ENCODE measurements at places on chromosomes 1 and 21.

DNA sequence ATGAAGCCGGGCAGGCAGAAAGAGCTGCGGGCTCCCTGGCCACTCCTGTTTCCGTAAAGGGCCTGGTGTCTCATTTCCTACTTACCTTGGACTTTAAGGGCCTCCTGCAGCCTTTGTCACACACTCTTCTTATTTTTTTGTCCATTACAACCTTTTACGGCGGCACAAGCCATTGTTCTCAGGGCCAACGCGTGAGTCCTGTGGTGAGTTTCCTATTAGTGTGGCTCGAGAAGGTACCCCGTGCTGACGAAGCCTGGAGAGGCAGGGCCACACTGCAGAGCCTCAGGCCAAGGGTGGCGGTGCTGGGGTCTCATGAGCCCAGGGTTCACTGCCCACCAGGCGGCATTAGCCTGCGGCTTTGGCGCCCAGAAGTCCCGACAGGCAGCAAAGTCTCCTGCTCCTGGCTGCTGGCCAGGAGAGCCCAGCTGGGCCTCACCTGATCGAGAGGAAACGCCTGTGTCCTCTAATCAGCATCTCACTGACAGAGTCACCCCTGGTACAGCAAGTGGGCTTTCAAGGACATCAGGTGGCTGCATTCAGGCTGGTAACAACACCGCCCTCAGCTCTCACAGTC lies 62.0 kb downstream of the SIK1 start:
- DNase-seq, result no peak

DNA sequence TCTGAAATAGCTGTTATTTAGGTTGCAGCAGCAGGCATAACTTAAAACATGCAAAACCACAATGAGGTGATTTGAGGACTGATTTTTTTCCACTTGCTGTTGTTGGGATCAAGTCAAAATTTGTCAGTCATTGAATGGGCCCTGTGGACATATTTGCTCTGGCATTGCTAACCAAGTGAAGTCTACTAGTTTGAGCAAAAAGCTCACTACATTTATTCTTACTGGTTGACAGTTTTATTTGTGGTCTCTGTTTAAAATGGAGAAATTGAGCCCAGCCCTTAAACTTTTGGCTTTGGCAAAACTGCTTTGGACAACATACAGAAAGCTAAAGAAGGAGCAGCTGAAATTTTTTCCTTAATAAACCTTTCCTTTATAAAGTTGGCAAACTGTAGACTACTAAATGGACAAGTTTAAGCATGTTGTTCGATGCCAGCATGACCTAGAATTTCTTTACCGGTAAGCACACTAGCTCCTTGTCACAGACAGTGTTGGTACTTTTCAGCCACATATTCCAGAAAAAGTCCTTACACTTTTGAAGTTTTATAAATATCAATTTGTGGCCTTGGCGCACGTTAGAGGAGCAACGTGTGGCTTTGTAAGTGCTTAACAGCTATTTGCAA lies 234.6 kb downstream of the USP25 start:
- DNase-seq, result no peak

DNA sequence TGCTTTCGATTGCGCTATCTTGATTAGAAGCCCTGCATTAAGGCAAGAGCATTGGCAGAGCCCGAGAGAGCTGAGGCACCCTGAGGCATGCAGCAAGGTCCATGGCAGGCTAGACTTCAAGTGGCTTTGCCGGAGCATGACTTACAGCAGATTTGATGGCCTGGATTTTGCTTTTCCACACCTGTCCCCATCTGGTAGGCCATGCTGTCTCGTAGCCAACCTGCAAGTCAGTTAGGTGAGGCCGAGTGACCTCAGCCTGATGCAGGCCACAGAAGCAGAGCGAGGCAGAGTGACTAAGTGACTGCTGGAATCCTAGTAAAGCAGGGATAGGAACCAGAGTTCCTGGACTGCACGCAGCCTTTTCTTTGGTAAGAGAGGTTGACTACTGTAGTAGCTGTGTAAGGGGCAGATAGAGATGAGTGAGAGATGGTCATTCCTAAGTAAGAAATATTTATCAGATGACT lies 148.9 kb downstream of the PBX1 start:
- DNase-seq, result no peak

DNA sequence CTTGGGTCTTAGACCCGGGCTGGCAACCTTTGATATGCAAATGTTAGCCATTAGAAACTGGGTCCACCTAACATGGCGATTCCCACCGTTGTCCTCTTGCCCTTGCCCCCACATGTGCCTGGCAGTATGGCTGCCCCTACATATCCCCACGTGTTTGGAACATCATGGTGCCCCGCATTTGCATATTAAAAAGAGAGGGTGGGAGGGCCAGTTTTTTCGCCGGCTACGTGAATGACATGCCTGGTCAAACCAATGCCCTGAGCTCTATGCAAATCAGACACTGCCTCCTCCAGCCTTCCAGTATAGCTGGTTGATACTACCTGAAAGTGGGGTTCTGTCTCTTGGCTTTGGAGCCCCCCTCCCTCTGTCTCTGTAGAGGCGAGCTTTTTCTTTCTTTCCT lies 133.0 kb downstream of the CDC42BPA start:
- no peak for DNase-seq

DNA sequence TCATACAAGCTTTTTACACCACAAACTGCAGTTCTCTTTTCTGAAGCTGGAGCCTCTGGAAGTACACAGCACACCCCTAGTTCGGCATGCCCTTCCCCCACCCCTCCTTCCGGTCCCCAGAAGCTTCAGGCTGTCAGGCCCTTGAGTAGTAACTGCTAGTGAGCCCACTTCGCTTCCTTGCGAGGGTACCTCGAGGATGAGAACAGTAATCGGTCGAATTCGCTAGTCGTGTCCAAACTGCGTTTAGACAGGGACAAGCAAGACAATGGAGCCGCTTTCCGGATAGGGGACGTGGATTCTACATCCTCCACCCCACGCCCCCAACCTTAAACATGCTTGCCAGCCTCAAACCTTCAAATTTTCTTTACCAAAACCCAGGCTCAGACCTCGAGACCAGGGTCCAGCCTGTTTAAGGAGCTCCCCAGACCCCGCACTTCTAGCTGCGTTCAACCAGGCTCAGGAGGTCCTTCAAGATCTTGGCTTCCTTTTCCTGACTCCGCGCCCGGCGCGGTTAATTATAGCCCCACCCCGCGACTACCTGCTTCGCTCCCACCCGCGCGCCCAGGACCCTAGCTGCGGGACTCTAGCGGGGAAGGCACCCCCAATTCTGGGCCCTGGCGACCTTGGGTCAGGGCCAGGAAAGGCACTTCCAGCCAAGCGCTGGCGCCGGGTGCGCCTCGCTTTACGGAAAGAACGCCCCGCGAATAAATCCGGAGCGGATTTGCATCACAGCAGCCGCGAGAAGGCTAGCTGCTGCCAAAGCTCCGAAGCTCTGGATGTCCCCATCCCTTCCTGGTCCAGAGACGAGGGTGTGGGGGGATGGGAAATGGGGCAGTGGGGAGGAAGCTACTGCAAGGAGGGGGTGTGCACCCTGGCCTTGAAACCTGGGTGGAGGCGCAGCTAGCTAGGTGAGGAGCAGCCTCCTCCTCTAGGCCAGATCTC lies 8.1 kb upstream of the TSPAN1 start:
- DNase-seq, result peak; percentile 58

GRCh38 chr1:88320291-88320690 lies 363.8 kb upstream of the PKN2 start:
- no peak for DNase-seq

GRCh38 chr1:30184393-30185141 lies 538.8 kb downstream of the MATN1 start:
- no peak for DNase-seq

GRCh38 chr1:12173631-12174121 lies 6.9 kb downstream of the TNFRSF1B start:
- peak; percentile 77 for DNase-seq

DNA sequence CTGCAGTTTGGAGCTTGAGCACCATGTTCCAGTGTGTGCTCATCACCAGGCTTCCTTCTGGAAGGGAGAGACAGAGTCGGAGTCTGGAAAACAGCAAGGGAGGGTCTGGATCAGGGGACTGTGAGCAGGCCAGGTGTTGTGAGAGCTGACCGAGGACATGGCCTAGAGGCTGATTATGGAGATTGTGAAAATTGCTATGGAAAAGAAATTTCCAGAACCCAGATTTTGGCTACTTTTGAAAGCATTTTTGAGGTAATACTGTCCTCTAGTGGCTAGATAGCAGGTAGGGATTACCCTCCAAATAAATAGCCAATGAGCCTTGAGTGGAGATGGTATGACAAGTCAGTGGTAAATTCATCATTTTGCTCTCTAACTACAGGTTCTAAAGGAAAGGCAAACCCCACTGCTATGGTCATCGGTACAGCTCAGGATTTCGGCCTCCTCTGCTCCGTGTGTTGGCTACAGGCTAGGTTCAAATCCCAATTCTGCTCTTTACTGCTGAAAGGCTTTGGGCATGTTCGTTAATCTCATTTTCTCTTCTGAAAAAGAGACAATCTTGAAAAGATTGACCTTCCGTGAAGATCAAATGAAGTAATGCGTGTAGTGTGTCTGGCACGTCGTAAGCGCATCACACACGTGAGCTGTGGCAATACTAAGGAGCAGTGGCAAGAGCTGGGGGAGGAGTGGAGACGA lies 1.0 kb upstream of the HAO2 start:
- no peak for DNase-seq

GRCh38 chr1:87718241-87718950 lies 389.7 kb downstream of the LMO4 start:
- no peak for DNase-seq

DNA sequence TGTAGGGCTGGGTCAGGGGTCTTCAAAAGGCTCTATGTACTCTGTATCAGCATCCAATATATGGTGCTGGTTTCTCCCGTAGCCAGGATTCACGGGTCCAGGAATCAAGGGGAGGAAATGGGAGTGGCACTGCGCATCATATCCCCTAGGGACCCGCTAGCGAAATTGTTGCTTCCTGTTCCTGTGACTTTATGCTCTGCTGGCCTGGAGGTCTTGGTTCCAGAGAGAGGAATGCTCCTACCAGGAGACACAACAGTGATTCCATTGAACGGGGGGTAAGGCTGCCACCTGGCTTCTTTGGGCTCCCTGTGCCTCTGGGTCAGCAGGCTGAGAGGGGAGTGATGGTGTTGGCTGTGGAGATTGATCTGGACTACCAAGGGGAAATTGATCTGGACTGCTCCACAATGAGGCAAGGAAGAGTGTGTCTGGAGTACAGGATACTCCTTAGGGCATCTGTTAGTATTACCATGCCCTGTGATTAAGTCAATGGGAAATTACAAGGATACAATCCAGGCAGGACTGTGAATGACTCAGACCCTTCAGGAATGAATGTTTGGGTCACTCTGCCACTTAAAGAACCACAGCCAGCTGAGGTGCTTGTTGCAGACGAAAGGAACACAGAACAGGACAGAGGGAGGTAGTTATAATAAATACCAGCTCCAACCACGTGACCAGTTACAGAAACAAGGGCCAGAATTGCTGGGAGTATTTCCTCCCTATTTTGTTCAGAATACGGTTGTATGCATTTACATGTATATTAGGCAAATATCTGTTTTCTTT lies 10.2 kb downstream of the SPSB1 start:
- DNase-seq, result no peak

- DNase-seq, result no peak
Observed at GRCh38 chr1:96558635-96559034, 162.9 kb upstream of the PTBP2 start.

DNA sequence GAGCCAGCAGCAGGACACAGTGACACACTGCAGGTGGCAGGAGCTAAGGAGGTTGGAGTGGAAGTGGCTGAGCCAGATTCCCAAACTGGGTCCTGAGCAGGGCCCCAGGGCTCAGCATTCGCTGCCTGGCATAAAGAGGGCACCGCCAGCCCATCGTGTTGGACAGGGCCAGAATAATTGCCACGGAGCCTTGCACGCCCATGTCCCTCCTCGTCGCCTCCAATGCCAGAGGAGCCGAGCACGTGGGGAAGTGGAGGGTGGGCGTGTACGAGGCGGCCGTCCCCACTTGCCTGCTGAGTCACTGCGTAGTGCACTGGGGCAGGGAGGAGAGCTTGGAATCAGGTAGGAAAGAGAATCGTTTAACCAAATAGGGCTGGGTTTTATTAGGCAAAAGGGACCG lies 26.1 kb upstream of the LRRC47 start:
- DNase-seq, result no peak

GRCh38 chr21:45472445-45473365 lies 67.7 kb downstream of the COL18A1 start:
- no peak for DNase-seq

DNA sequence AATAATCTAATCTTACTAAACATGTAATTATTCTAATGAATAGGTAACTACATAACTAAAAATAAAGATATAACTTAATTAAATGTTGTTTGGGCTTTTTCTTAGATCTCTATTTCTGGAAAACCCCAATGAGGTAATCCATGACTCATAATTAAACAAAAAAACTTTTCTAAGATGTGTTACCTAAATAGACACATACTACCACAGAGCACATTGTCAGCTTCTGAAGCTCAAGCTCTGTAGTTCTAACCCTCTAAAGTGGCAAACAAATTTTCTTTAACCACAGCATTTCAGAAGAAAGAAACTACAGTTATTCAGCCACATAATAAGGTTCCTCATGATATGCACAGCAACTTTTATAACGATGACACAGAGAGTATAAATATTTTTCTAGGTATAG lies 4.2 kb downstream of the OR6K3 start:
- no peak for DNase-seq

DNA sequence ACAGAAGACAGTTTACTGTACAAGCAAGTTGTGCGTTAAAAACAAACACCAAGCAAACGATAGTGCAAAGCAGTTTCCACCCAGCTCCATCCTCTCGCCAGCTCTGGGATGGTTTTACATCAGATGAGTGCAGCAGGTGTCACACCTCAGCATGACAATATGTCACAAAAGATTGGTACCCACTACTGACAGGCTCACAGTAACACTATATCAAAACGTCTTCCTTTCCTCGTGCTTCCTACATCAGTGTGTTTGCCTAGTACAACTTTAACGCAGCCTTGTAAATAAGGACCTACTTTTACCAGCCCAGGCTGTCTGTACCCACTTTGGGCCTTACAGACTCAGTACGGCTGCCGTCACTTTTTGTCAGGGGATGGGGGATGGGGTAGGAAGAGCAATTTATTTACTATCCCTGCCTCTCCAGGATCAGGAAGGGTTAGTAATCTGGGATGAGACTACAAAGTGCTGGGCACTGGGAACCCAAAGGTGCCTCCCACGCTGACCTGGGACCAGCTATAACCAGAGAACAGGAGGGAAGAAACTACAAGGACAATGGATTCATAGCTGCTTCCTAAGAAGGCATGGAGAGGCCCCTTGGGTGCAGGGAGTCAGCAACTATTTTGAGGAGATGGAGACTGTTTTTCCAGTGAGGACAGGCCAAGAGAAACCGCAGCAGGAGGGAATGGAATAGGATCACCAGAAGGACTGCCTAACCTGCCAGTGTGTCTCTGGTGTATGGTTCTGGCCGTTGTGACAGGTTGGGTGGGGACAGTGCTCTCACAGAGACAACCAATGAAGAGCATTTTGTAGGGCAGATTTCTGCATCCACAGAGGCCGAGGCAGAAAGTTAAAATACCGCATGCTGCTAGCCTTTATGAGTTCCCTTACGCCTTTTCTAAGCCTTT lies 30.2 kb downstream of the RUNX3 start:
- no peak for DNase-seq

GRCh38 chr1:57033222-57034001 lies 67.6 kb upstream of the C8B start:
- no peak for DNase-seq

- DNase-seq, result no peak
Observed at GRCh38 chr1:236869911-236870310, 74.8 kb downstream of the MTR start.

GRCh38 chr1:221992427-221992826 lies 250.5 kb upstream of the DUSP10 start:
- no peak for DNase-seq

All from T-helper 1 cell (primary cell).